ENCODE measurements at places on chromosomes 6 and 20.
A peak's percentile ranks its signal among the peaks of the same experiment; 100 is the strongest.

DNA sequence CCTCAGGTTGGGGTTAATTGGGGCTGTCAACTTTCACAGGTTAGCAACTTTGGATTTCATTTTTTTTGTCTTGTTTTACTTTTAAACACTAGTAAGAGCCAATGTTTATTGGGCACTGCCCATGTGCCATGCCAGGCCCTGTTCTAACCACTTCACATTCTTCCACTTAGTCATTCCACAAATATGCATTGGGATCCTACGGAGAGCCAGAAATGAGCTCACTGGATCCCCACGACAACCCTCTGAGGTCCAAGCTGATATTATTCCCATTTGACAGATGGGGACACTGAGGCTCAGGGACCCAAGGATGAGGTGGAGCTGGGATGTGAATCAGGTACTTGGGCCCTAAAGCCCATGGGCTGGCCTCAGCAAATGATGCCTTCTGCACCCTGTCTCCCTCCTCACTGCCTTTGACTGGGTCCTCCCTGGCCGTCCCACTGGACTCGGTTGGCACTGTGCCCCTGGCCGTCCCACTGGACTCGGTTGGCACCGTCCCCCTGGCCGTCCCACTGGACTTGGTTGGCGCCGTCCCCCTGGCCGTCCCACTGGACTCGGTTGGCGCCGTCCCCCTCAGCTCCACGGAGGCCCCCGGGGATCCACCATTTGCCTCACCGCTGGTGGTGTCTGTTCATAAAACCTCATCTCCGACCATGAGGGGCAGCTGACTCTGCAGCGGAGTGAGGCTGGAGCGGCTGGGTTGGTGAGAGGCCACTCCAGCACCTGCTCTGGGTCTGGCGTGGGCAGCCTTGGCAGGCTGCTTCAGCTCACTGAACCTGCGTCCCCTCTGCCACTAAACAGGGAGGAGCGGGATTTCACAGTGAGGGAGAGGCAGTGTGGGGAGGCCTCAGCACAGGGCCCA lies 4.8 kb upstream of the PMEPA1 start:
- peak; percentile 73 for DNase-seq

- DNase-seq, result peak; percentile 68
Measured at GRCh38 chr20:19628570-19629134, 129.4 kb upstream of the RIN2 start.

DNA sequence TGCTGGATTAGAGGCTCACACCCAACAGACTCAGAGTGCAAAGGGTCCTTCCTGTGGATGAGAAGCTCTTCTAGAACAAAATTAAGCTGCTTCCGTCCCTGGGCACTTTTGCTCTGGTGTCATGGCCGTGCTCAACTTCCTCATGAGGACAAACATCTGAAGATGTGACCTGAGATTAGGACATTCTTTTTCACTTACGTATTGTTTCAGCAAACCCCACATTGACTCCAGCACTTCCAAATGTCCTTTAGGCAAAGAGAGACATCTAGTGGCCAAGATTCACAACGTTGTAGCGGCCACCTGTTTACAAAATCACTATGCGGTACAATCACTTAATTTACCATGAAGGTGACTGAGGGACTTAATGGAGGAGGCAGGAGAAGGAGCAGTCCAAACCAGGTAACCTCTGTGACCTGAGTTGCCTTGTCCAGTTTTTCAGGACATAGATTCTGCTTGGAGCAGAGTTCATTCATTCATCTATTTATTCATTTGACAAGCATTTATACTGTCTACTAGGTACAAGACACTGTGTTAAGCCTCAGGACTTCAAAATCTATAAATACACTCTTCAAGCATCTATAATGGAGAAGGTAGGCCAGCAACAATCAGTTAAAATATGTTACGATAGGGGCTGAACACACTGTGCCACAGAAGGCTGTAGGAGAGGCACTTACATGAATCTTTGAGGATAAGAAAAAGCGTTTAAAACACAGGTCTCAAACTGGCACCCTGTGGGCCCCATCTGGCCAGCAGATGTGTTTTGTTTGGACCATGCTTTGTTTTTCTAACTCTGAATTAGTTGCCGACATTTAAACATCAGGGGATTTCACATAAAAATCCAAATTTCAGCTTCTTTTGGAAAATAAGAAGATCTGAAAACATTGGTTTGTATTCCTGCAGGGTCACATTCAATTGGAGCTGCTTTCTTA lies 5.6 kb upstream of the ADGRF1 start:
- peak; percentile 67 for DNase-seq

GRCh38 chr20:55216525-55217242 lies 741.3 kb downstream of the DOK5 start:
- DNase-seq, result no peak

DNA sequence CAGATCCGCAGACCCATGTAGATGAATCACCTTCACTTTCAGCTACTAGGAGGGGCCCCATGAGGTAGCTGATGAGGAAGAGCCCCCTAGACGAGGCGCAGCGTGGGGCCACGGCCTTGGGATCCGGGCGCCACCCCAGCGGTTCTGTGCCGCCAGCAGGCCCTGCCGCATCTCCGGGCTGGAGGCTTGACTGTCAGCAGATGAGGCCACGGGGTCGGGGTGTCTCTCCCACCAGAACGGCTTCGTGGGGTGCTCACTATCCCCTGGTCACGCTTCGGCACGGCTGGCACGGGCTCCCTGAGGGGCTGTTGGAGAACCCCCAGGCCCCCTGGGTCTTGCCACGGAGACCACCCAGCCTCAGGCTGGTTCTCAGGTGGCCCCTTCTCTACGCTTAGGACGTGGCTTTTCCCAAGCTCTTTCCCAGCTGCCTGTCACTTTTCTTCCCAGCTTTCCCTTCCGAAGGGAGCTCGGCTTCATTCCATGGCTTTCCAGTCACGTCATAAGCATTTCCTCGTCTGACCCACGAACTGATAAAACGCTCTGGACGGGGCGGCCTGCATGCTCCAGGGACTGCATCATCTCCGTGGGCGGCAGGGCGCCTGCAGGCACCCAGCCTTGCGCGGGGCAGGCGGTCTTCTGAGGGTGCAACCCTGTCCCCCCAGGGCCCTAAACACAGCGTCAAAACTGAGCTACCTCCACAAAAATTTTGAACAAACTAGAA lies 85.9 kb downstream of the THBS2 start:
- DNase-seq, result no peak

DNA sequence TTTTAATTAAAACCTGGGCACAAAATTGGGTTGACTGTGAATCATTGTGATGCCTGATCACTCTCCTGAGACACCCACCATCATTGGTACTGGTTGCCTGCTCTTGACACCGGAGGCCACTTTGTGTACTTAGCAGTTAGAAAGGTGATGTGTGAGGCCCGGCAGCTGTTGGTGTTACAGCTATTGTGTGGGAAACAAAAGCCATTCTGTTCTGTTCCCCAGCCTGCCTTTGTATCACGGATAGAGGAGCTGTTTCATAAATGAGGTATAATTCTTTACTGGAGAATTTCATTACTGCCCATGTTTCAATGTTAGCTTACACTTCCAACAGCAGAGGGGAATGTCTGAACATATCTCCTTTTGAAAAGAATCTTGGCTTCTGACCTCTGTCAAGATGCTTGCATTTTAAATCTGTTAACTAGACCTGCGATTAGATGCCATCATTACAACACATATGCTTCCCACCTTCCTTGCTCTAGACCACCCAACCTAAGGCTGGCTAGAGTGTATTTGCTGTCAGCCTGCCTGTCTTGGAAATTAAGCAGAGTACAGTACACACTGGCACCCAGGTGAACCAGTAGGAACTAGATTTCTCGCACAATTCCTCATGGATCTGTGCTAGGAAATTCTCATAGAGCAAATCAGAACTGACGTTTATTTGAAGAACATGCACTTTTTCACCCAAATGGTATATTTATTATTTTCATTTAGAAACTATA lies 142.4 kb upstream of the INSM1 start:
- DNase-seq, result no peak

- DNase-seq, result no peak
Measured at GRCh38 chr20:43028470-43028869, 161.2 kb downstream of the PTPRT start.

DNA sequence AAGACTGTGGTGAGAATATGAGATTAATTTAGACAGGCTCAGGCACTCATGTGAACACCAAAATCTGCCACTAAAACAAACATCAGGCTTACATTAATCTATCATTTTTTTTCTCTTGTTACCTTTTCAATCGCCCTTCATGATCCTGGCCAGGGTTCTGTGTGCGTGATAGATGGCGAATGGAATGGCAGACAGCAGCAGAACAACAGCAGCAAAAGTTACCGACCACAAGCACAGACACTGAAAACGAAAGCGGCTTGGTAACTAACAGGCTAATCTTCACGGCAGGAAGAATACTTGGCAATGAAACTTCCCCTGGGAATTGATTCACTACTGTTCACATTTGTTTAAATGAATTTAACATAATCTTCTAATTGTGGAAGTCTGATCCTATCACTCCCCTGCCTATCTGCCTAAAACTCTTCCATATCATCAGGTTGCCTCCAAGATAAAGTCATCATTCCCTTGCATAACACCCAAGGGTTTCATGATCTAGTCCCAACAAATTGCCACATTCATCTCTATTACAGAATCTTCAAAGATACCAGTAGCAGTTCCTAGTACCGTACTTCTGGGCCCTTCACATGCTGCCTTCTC lies 28.7 kb downstream of the PTPRK start:
- DNase-seq, result no peak

DNA sequence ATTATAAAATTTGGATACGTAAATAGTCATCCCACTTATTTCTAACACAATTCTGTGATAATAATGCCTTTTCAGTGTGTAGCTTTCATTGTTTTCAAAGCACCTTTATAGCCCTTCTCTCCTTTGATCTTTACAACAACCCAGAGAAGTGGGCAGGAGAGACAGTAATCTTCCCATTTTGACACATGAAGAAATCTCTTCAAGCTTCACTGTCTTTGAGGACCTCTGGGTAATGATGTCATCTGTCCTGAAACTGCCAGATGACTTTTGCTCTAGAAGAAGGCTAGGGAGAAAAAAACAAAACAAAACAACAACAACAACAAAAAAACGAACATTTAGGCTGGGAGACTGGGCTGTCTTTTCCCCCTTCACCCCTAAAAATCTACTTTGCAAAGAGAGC lies 203.0 kb downstream of the KCNQ5 start:
- no peak for DNase-seq
